ENCODE measurements at places on chromosomes 2 and 18.

DNA sequence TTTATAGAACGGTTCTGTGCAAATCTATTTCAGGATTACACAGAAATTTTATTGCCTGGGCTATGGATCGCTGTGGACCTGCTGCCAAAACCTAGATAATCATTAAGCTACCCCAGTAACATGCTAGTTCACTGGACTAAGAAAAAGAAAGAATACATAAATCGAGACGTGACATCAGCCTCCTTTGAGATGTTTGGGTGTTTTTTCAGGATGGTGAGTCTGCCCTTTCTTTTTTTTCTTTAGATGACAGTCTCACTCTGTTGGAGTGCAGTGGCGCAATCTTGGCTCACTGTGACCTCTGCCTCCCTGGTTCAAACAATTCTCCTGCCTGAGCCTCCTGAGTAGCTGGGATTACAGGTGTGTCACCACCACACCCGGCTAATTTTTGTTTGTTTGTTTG, 52.0 kb downstream of the FHOD3 start:
- peak; percentile 42 for DNase-seq

GRCh38 chr2:233974530-233975071, 57.4 kb downstream of the TRPM8 start:
- peak; percentile 93 for DNase-seq

DNA sequence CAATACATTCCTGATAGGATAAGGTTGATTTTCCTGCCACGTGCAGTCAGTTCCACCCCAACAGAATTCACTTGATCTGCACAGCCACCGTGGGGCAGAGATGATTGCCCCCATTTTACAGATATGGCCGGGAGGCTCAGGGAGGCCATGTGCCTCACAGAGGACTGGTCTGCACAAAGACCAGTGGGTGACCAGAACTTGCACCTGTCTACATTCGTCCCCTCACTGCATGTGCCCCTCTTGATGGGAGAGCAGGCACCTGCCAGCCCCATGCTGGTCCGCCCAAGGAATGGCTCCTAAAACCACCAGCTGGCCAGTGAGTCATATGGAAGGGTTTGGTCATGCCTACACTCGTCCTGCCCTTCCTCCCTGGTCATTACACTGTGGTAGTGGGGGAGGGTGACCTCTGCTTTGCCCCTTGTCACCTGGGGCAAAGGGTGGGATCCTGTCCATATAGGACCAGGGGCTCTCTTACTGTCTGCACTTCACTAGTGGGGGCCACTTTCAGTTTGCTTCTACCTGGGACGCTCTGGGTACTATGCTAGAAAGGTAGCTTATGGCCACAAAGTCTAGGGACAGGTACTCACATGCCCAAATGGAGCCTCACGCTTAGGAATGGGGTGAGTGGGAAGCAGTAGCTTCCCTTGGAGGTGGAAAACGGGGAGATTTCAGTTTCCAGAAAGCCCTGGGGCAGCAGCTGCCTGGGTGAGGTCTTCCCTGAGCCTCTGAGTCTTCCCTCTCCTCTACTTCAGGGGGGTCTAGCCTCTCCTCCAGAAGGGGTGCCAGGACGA, 14.7 kb downstream of the RRM2 start:
- DNase-seq = peak; percentile 23

DNA sequence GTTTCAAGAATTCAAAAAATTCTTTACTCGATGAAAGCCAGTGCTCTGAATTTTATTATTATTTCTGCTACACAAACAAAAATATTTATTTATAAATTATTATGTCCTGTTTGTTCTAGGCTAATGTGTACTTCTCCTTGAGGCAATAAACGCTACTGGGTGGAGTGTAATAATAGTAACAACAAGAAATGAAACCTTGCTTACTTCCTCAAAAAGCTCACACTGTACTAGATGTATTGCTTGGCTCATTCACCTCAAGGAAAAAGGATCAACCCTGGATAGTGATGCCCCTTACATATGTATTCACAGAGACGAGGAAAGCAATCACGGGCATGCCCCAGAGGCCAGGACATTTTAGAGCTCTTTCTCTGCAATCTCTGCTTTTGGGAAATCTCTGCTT, 685.6 kb upstream of the NXPH2 start:
- DNase-seq = no peak

DNA sequence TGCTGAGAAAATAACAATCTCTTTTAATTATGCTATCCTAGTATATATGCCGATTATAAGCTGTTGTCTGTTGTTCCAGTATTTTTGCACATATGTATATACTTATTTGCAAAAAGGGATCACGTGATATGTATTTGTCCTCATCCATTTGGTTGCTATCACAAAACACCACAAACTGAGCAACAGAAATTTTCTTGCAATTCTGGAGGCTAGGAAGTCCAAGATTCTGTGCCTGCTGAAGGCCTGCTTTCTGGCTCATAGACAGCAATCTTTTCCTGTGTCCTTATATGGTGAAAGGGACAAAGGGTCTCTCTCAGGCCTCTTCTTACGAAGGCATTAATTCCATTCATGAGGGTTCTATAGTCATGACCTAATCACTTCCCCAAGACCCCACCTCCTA, 186.5 kb downstream of the LPIN1 start:
- DNase-seq = no peak

- DNase-seq = no peak
Observed at GRCh38 chr2:201084863-201085262, 13.1 kb downstream of the NDUFB3 start.

DNA sequence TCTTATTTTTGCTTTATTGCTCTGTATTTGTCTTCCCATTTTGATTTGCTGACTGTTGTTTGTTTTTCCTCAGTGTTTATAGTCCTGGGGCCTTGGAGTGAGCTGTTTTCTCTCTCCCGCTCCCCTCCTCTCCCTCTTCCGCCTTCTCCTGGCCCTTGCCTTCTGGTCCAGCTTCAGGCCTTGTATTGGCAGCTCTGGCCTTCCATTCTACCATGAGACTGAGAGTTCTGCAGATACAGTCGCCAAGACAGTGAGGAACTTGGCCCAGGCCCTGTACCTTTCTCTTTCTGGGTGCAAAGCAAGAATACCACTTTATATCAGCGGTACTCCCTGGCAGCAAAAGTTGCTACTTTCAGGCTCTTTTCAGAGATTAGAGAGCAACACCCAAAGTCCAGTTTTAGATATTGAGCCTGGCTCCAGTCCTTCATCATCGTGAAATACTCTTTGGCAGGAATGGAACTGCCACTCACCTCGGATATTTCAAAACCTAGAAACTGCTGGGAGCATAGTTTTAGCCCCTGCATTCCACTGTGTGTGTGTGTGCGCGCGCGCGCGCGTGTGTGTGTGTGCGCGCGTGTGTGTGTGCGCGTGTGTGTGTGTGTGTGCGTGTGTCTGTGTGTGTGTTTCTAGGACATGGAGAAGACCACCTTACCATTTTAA, 17.1 kb upstream of the L3MBTL4 start:
- DNase-seq = no peak

- DNase-seq = peak; percentile 21
Observed at GRCh38 chr2:46014911-46015654, 282.1 kb upstream of the EPAS1 start.

DNA sequence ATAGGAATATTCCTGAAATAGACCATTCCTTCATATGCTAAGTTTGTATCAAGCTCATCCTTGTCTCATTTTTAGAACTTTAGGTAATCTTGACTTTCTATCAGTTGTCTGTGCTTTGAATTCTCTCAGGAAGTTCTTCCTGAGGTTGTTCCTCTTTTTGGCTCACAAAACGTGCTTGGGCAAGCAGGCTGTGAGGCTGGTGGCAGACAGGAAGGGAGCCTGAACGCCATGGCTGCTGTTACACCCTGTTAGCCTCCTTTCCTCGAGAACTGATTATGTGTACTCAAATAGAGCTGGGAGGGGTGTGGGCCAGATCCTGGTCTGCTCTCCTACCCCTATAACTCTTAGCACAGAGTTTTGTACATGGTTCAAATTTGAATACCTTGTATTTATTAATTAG, 136.4 kb upstream of the CELF4 start:
- no peak for DNase-seq

- no peak for DNase-seq
Observed at GRCh38 chr2:111176388-111176787, 55.7 kb downstream of the BCL2L11 start.

DNA sequence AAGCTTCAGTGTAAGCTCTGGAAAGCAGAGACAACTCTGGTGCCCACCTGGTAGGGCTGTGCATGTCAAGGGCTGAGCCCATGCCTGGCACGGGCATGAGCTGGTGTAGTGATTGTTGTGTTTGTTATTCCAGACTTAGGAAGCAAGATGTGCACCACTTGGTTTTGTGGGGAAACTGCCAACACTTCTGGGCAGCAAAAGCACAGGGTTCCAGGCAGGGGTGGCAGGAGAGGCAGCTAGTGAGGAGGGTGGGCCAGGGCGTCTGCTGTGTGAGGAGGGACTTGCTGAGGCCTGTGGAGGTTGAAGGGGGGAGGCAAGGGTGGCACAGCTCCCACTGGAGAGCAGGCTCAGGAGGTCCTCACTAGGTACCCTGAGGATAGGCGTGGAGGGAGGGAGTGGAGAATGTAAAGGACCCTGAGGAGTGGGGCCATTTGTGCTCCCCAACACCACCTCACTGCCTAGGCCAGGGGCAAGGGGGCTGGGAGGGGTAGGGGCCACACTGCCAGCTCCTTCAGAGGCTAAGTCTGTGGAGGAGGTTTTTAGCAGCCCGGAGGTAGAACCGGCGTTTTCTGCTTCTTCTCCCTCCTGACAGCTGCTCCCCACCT, 104.0 kb upstream of the POU3F3 start:
- no peak for DNase-seq

DNA sequence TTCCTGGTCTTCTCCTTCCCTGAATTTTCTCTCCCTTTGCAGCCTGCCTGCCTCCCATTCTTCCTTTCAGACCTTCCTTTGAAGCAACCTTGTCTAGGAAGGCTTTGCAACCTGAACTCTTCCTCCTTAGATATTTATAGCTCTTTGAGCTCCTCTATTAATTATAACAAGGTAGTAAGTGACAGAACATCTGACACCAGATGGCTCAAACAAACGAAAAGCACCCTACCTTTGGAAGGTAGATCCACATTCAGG, 57.2 kb upstream of the SLC1A4 start:
- no peak for DNase-seq

- no peak for DNase-seq
Observed at GRCh38 chr18:21865043-21865442, 124.5 kb downstream of the MIB1 start.

DNA sequence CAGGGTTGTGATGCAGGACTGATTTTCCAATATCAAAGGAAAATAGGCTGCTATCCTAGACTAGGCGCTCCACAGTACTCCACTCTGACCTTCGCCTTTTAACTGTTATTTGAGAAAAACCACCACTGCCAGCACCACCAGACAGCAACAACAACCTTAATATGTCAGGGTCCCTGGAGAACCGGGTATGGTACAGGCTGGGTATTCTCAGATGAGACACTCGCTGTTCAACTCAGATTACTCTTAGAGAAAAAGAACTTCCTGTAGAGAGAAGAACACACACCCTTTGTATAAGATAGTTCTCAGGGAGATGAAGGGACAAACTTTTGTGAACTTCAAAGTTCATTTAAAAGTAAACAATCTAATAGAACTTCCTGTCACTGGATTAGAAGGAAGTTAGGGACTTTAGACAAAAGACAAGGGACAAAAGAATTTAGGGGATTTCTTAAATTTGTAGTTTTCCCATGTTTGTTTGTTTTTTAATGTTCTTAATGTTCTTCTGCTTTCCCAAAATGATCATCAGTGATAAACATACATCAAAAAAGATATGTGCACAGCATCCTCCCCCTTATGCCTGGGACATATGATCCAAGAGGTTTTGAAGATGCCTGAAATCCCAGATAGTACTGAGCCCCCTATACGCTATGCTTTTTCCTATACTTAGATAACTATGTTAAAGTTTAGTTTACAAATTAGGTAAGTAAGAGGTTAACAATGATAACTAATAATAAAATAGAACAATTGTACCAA, 41.3 kb upstream of the PPP1R1C start:
- DNase-seq = no peak

- DNase-seq = no peak
Observed at GRCh38 chr18:8980496-8980895, 122.0 kb upstream of the NDUFV2 start.

DNA sequence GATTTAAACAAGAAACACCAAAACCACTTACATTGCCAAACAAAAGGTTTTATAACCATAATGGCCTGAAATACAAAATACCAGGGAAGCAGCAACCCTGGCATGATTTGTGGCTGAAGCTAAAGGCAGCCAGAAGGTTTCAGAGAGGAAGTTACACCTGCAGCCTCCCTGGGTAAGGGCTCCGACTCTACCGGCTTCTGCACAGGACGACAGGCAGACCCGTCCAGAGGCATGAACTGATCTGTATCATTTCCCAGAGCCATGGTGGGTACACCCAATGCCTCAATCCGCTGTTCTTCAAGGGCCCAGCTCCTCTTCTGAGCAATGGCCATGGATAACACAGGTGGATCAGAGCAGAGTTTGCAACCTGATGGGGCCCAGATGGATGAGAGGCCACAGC, 71.6 kb downstream of the PXDN start:
- no peak for DNase-seq

DNA sequence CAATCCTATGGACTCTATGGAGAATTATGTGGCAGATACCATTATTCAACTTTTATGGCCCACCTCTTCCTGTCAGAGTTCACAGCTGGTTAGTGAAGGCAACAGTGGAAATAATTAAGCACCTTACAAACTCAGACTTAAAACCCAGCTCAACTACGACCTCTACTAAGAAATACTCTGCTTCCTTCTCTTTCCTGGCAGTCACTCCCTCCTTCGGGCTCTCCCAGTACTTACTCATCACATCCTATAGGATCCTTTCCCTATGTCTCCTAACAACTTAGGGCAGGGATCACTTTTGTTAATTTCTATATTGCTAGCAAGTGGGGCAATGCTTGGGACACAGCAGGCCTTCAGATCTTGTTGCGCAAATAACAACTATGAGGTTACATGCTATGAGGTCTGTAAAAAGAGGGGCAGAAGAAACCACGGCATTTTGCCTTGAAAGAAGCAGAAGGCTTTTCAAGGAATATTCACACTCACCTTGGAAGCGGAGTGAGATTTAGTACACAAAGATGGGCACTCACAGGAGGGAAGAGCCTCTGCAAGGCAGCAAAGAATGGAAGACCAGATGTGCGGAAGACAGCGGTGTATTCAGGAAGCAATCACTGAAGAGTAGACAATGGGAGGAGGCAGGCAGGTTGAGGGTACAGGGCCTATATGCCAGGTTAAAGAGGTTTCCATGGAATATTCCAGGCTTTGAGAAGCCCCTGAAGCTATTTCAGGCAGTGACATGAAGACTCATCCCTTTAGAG, 2.1 kb downstream of the STK39 start:
- peak; percentile 4 for DNase-seq

- DNase-seq = peak; percentile 17
Observed at GRCh38 chr2:236795169-236795860, 225.7 kb downstream of the ACKR3 start.

GRCh38 chr2:172093416-172094293, 8.3 kb downstream of the DLX1 start:
- DNase-seq = no peak

- DNase-seq = no peak
Observed at GRCh38 chr2:69969126-69969983, 7.9 kb upstream of the ASPRV1 start.

- DNase-seq = peak; percentile 58
Observed at GRCh38 chr18:79502782-79503181, 107.1 kb downstream of the NFATC1 start.

- DNase-seq = peak; percentile 91
Observed at GRCh38 chr2:135797497-135798274, 39.3 kb downstream of the LCT start.

GRCh38 chr18:417495-417894, 83.0 kb downstream of the COLEC12 start:
- DNase-seq = no peak

- no peak for DNase-seq
Observed at GRCh38 chr18:50034029-50034428, 160.9 kb downstream of the MYO5B start.

- DNase-seq = no peak
Observed at GRCh38 chr2:57510704-57511103, 535.9 kb upstream of the VRK2 start.

GRCh38 chr2:215901796-215902195, 111.6 kb downstream of the MREG start:
- DNase-seq = no peak

Measured in GM23248 (cell line).